Tibial nerve (tissue), 4 donors: ENCODE measurements at places on chromosomes 1 and 21. TPM values are rescaled to one million over a fixed set of nuclear protein-coding genes. Genes with fewer than 3 reads are reported as not detected.

GRCh38 chr1:84492726-84493125, 13.5 kb upstream of the SPATA1 start:
- DNase-seq: no peak

DNA sequence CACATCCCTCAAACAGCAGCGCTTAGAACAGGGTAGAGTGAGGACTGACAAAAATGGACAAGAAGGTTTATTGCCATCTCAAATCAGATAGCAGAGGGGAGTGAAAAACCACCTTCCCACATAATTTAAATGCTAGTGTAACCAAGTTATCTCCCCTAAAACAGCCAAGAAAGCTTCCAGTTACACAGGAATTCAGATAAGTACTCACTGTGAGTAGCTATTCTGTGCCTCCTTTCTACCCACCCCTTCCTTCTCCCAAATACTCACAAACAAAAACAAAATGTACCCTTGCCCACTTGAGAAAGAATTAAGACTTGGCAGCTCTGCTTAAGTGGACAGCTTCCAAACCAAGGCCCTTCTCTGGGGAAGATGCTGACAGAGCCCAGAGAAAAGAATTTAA, 9.1 kb downstream of the OTUD7B start:
- DNase-seq: no peak

Gene TRIM58
- total RNA-seq: 6.1 TPM

DNA sequence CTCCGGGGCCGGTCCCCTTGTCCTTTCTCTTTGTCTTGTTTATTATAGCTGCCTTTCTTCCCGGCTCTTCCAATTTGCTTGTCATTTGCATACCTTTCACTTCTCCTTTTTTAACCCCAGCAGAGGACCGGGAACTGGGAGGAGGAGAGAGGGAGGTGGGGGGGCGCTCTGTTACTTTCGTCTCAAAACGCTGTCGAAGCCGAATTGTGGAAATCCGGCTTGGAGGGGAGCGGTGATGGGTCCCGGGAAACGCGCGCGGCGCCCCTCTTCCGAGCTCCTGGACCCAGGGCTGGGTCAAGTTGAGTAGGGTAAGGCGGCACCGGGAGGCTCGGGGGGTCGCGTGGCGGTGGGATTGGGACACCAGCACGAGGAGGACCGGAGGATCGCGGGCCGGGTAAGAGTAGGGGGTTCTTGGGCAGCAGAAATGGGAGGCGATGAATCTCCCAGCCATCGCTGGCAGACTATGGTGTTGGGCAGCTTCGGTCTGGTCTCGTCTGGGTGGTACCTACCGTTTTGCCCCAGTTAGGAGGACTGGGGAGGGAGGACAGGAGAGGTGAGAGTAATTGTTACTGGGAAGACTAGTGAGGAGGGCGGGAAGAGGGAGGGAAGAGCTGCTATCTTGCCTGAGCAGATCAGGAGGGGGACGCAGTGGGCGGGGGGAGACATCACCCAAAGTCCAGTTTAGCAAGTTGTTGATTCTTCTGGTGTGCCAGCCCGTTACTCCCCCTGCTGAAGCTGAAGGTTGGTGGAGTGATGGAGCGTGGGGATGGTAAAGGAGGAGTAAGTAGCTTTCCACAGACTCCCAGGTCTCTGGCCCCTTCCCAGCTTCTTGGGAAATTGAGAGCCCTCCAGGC, 1.5 kb downstream of the PROX1 start:
- no peak for DNase-seq

Gene SYCP1
- not detected for total RNA-seq

Gene WASF2
- total RNA-seq: 74.9 TPM

Gene FAM110D
- total RNA-seq: 12.6 TPM

DNA sequence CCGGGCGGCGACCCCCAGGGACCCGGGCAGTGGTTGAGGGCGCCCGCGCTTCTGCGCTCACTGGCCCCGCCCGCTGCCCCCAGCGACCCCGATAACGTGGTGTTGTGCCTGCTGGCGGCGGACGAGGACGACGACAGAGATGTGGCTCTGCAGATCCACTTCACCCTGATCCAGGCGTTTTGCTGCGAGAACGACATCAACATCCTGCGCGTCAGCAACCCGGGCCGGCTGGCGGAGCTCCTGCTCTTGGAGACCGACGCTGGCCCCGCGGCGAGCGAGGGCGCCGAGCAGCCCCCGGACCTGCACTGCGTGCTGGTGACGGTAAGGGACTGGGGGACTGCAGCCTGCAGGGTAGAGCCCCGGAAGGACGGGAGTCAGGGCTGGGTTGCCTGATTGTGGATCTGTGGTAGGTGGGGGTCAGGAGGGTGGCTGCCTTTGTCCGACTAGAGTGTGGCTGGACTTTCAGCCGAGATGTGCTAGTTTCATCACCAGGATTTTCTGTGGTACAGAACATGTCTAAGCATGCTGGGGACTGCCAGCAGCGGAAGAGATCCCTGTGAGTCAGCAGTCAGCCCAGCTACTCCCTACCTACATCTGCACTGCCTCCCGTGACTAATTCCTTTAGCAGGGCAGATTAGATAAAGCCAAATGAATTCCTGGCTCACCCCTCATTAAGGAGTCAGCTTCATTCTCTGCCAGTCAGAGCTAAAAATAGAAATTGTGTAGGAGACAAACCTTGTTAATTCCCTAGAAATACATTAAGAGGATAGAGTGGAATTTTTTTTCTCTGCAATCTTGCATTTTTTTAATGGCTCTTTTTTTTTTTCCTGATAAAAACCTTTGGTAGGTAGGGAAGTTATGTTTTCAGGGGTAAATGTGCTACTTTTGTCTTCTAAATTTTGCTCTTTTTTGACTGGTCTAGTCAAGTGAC, 1.5 kb downstream of the GADD45A start:
- peak; percentile 54 for DNase-seq

GRCh38 chr1:201008666-201009360, 14.7 kb downstream of the KIF21B start:
- no peak for DNase-seq

- no peak for DNase-seq
Measured at GRCh38 chr1:85660541-85660940, 47.7 kb downstream of the ZNHIT6 start.

DNA sequence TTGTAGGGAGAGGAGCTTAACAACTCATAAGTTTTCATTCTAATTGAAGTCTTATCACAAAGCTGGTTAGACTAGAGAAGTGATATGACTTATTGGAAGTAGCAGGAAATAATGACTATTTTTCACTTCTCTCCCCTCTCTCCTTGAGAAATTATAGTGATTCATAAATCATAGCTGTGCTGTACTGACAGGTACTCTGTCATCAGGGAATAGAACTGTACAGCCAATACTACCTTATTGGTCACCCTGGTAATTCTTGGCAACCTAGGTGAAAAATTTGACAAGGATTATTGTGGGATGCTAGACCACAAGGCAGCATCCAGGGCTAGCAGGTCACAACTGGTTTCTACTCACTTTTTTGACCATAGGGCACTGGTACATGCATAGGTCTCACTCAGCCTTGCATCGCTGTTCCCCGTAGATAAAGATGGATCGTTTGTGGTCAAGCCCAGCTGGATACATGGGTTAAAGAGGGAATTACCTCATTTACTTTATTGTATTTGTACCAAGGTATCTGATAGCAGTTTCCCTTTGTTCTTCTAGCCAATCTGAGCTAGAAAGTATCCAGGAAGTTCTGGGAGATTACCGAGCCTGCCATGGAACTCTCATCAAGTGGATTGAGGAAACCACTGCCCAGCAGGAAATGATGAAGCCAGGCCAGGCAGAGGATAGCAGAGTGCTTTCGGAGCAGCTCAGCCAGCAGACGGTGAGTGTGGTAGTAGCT, 113.6 kb downstream of the MACF1 start:
- DNase-seq: no peak

Gene ACKR1
- total RNA-seq: 363 TPM

GRCh38 chr21:42806509-42807140, 72.7 kb downstream of the WDR4 start:
- DNase-seq: no peak

- no peak for DNase-seq
Measured at GRCh38 chr1:23756676-23757075, 13.4 kb downstream of the ELOA start.

Gene E2F2
- total RNA-seq: not detected

- no peak for DNase-seq
Measured at GRCh38 chr1:114024049-114024448, 44.8 kb downstream of the OLFML3 start.
